ENCODE measurements at places on chromosomes 3 and 15. TPM values are rescaled to one million over a fixed set of nuclear protein-coding genes. Genes with fewer than 3 reads are reported as not detected.

The FANCD2OS gene
- not detected for total RNA-seq

- H3K4me1 ChIP-seq = no peaks in the 10 kb centered on the region
- no peaks in the 10 kb centered on the region for H3K36me3 ChIP-seq
- no peaks in the 10 kb centered on the region for H3K27me3 ChIP-seq
- H3K27ac ChIP-seq = no peak overlapping the region
These were observed 9.9 kb downstream of the SELENOT start for GRCh38 chr3:150613034-150613433.

DNA sequence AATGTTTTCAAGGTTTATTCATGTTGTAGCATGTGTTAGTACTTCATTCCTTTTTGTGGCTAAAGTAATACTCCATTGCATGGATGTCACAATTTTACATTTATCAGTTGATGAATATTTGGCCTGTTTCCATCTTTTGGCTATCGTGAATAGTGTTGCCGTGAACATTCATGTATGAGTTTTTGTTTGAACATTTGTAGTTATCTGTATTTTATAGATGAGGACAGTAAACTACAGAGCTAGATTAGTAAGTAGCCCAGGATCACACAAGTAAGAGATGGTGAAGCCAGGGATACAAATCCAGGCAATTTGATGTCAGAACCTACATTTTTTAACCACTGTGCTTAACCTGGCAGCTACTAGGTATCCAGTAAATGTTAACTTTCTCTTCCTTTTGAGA is 63.2 kb downstream of the ASTE1 start:
- H3K27me3 ChIP-seq = no peaks in the 10 kb centered on the region
- no peak overlapping the region for H3K27ac ChIP-seq
- H3K36me3 ChIP-seq = no peaks in the 10 kb centered on the region
- no peak overlapping the region for H3K4me3 ChIP-seq
- no peaks in the 10 kb centered on the region for H3K4me1 ChIP-seq

DNA sequence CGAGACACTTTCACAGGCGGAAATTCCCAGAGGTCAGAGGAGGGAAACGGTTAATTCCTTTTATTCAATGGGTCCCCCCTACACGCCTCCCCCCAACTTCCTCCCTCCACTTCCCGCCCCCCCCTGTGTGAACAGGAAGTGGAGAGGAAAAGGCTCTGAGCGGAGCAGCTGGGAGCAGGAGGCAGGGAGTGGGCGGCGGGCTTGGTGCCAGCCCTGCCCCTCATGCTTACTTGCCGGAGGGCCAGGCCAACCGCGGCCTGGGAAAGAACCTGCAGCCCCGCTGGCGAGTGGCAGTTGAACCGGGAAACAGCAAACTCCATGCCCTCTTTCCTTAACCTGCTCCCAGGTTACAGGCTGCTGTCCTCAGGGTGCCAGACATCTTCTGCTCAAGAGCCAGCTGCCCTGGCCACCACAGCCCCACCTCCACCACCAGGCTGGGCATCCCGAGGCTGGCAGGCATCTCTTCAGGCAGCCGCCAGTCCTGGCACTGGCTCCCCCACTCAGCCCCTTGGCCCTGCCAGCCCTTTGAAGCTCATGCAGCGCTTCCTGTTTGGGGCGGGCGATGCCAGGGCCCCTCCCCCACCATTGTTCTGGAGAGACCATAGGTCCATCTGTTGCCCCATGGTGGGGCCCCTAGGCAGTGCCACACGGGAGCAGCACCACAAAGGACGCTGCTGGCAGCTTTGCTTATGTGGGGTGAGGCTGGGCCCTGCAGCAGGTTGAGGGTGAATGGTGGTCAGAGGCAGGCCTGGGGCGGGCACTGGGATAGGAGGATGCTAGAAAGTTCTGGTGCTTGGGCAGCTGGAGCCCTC is 12.9 kb downstream of the VPS18 start:
- H3K27ac ChIP-seq = peak overlapping the region; percentile 98
- H3K4me1 ChIP-seq = peaks cover 24% of the 10 kb centered on the region
- H3K4me3 ChIP-seq = peak overlapping the region; percentile 51
- no peaks in the 10 kb centered on the region for H3K27me3 ChIP-seq

GRCh38 chr3:170095771-170096170 is 58.0 kb downstream of the GPR160 start:
- no peaks in the 10 kb centered on the region for H3K4me1 ChIP-seq
- H3K36me3 ChIP-seq = no peaks in the 10 kb centered on the region
- H3K27ac ChIP-seq = no peak overlapping the region
- H3K4me3 ChIP-seq = no peak overlapping the region
- DNase-seq = no peak

DNA sequence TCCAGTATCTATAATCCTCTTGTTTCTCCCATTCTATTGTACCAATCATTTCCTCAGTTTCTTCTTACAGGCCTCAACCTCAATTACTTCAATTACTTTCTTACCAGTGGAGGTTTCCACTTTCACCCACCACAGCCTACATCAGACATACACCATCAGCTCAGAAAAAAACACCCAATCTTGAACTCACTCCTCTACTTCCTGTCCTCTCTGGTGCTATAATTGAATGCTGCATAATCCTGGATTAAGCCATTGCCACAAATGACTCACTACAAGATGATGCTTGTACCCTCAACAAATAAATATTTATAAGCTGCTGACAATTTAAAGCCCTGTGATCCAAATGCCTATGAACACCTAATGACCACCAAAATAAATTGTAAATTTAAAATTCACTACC is 18.5 kb downstream of the RYK start:
- no peaks in the 10 kb centered on the region for H3K36me3 ChIP-seq
- no peaks in the 10 kb centered on the region for H3K27me3 ChIP-seq
- peaks cover 5% of the 10 kb centered on the region for H3K4me1 ChIP-seq
